ENCODE measurements at places on chromosomes 16 and 17.

GRCh38 chr17:42660692-42661345 is 1.7 kb downstream of the TUBG2 start:
- DNase-seq: no peak

DNA sequence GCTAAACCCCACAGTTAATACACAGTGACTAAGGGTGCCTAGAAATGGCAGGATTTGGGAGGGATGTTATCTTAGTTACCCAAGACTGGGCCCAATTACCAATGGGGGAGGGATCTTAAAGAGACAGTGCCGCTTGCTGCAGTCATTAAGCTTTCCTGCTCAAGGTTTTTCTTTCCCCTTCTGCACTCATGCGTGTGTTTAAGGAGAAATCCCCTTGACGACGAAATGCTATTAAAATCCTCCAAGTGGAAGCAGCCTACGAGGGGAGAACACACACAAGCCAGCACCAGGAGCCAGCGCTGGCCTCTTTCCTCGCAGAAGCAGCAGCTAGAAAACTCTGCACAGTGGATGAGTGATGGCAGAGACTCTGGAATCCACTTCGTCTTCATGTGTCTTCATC is 22.0 kb downstream of the SALL1 start:
- no peak for DNase-seq

GRCh38 chr17:34579017-34579946 is at the start of gene TMEM132E:
Gene TMEM132E, plus strand, starts transcription at chr17:34579582. Its CDS starts 1,495 bp downstream, at chr17:34581077.
- peak; percentile 37 for DNase-seq

DNA sequence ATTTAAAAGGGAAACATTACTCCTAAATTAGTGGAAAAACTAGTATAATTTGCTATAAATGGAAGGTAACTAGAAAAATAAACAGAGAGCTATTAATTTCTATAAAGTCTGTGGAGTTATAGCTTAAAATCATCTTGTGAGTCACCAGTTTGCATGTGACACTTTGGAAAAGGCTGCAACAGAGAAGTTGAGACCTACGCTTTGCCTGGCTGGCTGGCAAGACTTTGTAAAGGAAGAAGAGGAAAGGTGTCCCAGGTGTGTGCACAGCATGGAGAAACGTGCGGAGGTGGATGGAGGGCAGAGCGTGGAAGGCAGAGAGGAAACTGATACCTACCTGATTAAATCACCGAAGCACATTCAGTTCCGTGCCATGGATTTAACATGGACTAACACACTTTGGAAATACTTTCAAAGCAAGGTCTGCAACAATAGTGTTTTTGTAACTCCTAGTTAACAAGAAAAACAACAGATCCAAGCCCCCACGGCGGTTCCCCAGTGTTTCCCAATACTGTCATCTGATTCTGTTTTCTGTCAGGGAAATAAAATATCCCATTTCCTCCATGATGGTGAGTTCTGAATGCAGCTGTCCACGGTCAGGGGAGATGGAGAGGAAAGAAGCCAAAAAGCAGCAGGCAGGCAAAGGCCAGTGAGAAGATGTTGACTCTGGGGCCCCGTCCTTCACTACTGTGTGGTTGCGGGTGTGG is 134.8 kb downstream of the XYLT1 start:
- DNase-seq: no peak

DNA sequence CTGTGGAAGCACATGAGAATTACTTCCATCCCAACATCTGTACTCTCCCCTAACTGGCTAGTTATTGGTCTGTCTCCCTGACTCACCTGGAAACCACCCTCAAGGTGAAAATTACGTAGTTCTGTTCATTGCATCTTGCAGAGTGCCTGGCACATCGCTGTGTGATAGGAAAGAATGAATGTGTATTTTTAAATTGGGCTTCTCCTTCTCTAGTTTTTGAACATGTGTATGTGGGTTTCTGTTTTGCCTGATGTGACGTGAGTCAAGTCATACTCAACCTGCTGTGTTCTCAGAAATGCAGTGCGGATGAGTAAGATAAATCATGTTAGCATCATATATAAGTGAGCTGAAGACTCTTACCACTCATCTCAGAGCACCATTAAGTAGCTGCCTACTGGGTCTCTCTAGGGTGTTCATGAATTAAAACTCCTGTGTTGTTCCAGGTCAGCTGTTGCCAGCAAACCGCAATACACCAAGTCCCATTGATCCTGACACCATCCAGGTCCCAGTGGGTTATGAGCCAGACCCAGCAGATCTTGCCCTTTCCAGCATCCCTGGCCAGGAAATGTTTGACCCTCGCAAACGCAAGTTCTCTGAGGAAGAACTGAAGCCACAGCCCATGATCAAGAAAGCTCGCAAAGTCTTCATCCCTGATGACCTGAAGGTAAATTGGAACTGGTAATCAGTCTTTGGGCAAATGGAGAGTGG is 50.2 kb downstream of the HLF start:
- DNase-seq: no peak

GRCh38 chr16:76125871-76126270 is 151.3 kb upstream of the CNTNAP4 start:
- DNase-seq: no peak

DNA sequence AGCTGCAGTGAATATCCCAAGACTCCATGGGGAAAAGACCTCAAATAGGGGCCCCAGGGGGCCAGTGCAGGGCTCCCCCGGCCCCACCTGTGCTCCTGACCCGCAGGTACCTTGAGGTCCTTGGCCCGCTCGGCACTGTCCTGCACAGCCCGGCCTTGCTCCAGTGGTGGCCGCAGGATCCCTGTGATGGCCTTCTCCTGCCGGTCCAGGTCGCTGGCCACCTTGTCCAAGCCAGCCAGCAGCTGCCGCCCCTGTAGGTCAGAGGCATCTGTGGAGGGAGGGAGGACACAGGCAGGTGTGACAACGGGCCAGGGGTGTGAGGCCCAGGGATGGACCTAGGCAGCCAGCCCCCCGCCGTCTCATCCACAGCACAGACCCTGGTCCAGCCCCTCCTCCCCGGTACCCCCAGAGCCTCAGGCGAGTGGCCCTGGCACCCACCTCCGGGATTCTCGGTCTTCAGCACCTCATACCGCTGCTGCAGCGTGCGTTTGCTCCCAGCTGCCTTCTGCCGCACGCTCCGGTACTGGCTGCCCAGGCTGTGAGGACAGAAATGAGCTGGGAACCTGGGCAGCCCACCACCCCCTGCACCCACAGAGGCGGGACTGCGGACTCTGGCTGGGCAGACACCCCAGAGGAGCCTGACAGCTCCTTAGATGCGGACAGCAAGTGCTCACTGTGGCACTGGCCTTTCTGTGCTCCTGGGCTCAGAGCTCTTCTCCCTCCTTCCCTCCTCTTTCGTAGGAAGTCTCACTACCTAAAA is 43.7 kb downstream of the PPL start:
- no peak for DNase-seq

DNA sequence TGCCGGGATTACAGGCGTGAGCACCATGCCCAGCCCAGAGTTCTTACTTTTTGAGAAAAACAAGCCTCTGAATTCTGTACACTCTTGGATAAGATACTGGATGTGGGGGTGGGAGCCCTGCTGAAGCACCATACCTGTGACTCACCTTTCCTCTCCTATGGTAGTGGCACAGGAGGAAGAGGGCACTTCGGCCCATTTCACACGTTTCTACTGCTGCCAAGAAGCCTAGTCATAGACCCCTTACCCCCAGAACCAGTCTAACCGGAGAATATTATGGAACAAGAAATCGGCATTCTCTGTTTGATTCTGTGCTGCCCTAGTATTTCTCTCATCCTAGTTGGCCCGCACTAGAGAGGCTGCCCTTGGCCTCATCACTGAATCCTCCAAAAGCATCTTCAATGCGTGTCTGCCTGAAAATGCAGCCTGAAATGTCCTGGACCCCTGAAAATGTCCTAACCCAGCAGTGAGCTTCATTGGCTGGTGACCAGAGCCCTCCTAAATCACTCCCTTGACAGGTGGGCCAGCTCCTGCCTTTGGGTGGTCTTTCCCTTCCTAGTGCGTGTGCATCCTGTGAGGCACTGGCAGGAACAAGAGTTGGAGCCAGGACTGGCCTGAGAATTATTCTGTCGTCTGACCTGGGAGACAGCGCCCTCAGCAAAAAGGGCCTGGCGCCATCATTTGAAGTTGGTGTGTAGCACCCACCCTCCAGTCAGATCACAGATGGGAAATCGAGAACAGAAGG is 37.9 kb downstream of the NDEL1 start:
- no peak for DNase-seq

- DNase-seq: no peak
Measured at GRCh38 chr16:85281181-85281580, 168.9 kb upstream of the CIBAR2 start.

DNA sequence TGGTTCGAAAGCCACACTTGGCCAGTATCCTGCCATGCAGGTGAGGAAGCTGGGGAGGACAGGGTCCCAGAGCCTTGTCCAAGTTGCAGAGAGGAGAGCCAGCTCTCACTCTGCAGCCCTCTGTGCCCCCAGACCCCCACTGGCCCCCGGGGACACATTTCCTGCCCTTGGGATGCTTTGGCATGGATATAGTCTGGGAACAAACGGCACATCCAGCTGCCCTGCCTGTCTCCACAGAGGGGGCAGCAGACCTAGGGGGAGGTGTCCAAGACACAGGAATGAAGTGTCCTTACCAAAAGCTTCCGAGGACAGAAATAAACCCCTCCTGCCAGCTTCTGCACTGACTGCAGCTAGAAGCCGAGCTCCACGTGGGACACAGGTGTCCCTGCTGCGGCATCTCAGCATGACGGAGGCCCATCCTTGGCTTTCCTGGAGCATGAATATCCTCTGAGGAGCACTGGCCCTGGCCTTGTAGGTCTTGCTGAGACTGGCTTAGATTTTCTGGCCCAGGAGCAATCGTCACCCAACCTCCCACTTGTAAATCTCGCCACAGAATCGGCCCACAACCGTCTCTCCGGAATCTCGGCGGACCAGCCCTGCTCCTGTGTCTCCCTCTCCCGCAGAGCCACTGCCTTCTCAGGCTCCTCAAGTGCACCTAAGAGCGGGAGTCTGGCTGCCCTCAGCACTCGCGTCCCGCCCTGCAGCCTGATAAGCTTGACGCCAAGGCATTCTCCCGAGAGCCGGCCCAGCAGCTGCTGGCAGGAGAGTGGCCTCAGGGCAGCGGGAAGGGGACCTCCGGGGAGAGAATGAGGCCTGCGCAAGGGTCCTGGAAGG is 1.1 kb upstream of the CAPN15 start:
- DNase-seq: peak; percentile 81

- DNase-seq: no peak
Measured at GRCh38 chr16:63568164-63568563, 1531.9 kb upstream of the CDH8 start.

DNA sequence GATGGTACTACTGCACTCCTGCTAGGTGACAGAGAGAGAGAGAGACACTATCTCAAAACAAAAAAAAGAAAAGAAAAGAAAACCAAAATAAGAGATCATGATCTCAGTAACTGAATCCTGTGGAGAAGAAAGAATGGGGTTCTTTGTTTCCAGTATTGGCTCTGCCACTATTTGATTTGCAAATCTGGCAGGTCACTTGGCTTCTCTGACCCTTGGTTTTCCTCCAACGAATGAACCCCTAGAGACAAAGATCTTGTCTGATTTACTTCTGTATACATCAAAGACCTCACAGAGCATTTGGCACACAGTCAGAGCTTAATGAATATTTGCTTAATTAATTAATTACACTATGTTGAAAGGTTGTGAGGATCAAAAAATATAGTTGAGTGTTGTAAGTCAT is 47.9 kb upstream of the NLK start:
- DNase-seq: no peak

DNA sequence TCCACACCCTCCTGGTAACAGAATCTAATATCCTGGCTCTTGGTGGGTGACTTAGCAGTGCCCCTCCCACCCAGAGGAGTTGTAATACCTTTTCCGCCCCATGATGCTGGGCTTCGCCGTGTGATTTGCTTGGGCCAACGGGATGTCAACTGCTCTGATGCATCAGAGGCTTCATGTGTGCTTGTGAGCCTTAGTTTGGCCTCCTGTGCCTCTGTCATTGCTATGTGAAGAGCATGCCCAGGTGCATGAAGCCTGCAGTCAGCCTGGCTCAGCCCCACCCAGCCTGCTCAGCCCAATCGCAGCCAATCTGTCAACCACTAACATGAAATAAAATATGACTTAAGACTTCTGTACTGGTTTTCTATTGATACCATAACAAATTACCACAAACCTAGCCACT is 201.2 kb upstream of the RPL38 start:
- DNase-seq: no peak

GRCh38 chr16:49716339-49716934 is 139.5 kb downstream of the ZNF423 start:
- DNase-seq: no peak

- DNase-seq: no peak
Measured at GRCh38 chr16:2523801-2524231, 3.6 kb downstream of the AMDHD2 start.

DNA sequence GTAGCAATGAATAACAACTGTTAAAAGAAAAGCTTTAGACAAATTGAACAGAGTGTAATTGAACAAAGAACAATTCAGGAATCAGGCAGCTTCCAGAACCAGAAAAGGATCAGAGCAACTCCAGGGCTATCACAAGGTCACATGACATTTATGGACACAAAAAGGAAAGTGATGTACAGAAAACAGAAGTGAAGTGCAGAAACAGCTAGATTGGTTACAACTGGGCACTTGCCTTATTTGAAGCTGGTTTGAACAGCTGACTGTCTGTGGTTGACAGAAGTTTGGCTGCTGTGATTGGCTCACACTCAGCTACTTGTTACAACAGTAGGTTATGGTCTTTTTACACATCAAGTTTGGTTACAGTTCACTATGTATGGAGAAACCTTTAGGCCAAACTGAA is 14.8 kb downstream of the EFCAB5 start:
- peak; percentile 34 for DNase-seq

DNA sequence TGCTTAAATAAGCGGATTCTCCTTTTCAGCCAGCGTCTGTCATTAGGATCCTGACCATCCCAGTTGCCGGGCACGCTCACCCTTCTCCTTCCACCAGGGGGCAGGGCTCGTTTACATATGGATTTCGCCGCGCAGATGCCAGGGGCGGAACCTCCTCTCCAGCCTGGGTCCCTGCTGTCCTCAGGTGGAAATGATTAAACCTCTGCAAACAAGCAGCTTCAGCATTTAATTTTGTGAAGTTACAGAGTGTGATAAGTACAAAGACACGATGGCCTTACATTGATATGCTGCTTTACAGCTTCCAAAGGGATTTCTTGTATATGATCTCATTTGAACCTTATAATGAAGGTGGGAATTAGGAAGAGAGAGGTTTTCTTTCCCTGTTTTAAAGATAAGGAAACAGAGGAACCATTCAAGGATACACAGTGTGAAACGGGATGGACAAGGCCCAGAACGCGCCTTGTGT is 3.9 kb upstream of the KRT28 start:
- DNase-seq: peak; percentile 88

GRCh38 chr16:55964923-55965475 is 89.8 kb upstream of the CES5A start:
- no peak for DNase-seq
